Mononuclear cell (primary cell): ENCODE measurements at places on chromosomes 7 and 10. TPM values are rescaled to one million over a fixed set of nuclear protein-coding genes. Genes with fewer than 3 reads are reported as not detected.

The FOXP2 gene
- not detected for total RNA-seq

The LRGUK gene
- 0.94 TPM for total RNA-seq

The DRGX gene
- total RNA-seq: not detected

The INA gene
- 0.10 TPM for total RNA-seq

The C7orf33 gene
- not detected for total RNA-seq

The CTAGE8 gene
- 0.73 TPM for total RNA-seq

The RAMP3 gene
- total RNA-seq: 0.31 TPM

The PAX2 gene
- not detected for total RNA-seq

The BLNK gene
- 3.6 TPM for total RNA-seq

The TFEC gene
- total RNA-seq: 7.8 TPM

The C7orf57 gene
- not detected for total RNA-seq

The RBP4 gene
- total RNA-seq: not detected

The HMX3 gene
- not detected for total RNA-seq

The DNA2 gene
- total RNA-seq: 7.5 TPM

The POU6F2 gene
- total RNA-seq: not detected

The INHBA gene
- 5.5 TPM for total RNA-seq

The TMEM139 gene
- total RNA-seq: 0.10 TPM

The CFAP58 gene
- total RNA-seq: 0.10 TPM

The PTPRN2 gene
- total RNA-seq: 0.31 TPM

The EN2 gene
- total RNA-seq: not detected

The SFRP4 gene
- total RNA-seq: not detected
